ENCODE measurements at places on chromosomes 4 and X. TPM values are rescaled to one million over a fixed set of nuclear protein-coding genes. Genes with fewer than 3 reads are reported as not detected.

DNA sequence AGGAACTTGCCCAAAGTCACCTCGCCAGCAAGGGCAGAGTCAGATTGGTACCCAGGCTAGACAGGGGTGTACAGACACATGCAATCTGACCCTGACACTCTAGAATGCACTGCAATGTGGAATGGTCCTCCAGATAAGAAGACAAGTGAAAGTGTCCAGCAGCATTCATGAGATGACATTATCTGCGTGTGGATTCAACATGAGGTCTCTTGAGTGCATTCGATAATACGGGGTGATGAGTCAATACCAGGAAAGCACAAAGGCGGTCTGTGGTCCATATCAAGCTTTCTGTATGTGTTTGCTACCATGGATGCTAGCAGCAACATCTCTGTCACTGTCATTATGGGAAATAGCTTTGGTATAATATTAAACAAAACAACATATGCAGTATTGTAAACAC lies 6.8 kb upstream of the XAGE3 start:
- DNase-seq: no peak

DNA sequence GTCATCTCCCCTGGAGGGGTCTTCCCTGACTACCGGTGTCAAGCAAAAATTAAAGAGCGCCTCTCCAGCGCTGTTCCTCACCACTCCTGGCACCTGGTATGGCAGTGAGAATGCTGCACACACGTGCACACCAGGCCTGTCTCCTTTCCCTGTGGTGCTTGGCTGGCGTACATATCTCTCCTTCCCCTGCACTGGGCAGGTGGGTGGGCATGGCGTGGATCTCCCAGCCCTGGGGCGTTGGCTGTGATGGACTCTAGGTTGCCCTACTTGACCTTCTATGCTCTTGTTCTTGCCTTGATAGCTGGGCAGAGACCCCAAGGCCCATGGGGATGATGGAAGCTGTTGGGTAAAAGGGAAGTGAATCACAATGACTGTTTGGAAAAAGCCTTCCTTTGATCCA lies 109.2 kb downstream of the CLNK start:
- DNase-seq: no peak

Gene GNRHR
- total RNA-seq: not detected

Gene TRIM2
- 18.6 TPM for total RNA-seq

Gene EREG
- total RNA-seq: 3.2 TPM

Gene TMPRSS11F
- not detected for total RNA-seq
